Upper lobe of right lung (tissue), 1 donor: ENCODE measurements at places on chromosomes 5 and 9. TPM values are rescaled to one million over a fixed set of nuclear protein-coding genes. Genes with fewer than 3 reads are reported as not detected.

The C5orf24 gene
- total RNA-seq, result 44.9 TPM

- H3K27me3 ChIP-seq, result no peaks in the 10 kb centered on the region
- DNase-seq, result no peak
- H3K4me1 ChIP-seq, result no peaks in the 10 kb centered on the region
- no peak overlapping the region for H3K4me3 ChIP-seq
- H3K36me3 ChIP-seq, result no peaks in the 10 kb centered on the region
These were observed 287.6 kb upstream of the ADRA1B start for GRCh38 chr5:159628703-159629102.

GRCh38 chr5:172008111-172008455, 1.6 kb upstream of the FBXW11 start:
- H3K4me1 ChIP-seq, result peaks cover 27% of the 10 kb centered on the region
- H3K4me3 ChIP-seq, result no peak overlapping the region
- no peaks in the 10 kb centered on the region for H3K36me3 ChIP-seq
- DNase-seq, result no peak
- H3K27ac ChIP-seq, result no peak overlapping the region
- no peaks in the 10 kb centered on the region for H3K27me3 ChIP-seq

- no peaks in the 10 kb centered on the region for H3K27me3 ChIP-seq
- no peaks in the 10 kb centered on the region for H3K4me1 ChIP-seq
- no peak overlapping the region for H3K4me3 ChIP-seq
- H3K36me3 ChIP-seq, result no peaks in the 10 kb centered on the region
- DNase-seq, result no peak
These were observed 35.9 kb downstream of the CRB2 start for GRCh38 chr9:123391946-123392345.

DNA sequence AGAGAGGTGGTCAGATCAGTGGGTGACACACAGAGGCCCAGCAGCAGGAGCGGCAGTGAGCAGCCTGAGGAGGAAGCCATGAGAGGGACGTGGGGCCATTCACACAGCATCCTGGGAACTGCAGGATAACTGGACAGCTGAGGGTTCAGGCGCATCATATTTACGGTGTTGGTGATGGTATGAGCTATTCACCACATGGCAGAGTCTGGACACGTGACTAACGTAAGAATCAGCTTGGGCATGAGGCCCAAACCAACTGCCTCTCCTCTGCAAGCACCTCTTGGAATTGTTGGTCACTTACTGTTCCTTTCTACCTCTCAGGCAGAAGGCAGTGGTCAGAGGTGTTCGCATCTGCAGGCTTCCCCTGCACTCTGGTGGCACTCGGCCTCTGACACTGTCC, 141.1 kb downstream of the ENTREP1 start:
- no peaks in the 10 kb centered on the region for H3K27me3 ChIP-seq
- H3K27ac ChIP-seq, result no peak overlapping the region
- no peaks in the 10 kb centered on the region for H3K36me3 ChIP-seq
- DNase-seq, result no peak

DNA sequence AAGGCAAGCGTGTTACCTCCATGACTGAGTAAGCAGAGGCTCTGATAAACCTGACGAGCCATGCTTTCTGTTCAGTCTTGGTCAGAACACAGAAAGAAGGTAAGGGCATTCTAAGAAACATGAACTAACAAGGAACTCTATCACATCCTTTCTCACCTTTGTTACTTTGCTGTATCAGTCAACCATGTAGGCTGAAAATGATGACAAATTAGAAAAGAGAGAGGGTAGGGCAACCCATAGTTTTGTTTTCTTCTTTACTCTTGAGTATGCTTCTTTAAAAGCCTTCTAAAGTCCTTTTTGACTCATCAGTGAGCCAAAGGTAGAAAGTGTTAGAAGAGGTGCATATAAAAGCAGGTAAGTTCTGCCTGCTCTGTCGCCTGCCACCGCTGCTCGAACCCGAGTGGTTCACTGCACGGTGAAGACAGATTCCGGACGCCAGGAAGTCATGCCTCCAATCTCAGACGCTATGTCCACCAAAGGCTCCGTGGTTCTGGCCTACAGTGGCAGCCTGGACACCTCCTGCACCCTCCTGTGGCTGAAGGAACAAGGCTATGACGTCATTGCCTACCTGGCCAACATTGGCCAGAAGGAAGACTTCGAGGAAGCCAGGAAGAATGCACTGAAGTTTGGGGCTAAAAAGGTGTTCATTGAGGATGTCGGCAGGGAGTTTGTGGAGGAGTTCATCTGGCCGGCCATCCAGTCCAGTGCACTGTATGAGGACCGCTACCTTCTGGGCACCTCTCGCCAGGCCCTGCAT, 298.4 kb downstream of the NDUFS4 start:
- no peak for DNase-seq
- H3K27ac ChIP-seq, result no peak overlapping the region
- no peaks in the 10 kb centered on the region for H3K27me3 ChIP-seq
- no peak overlapping the region for H3K4me3 ChIP-seq

DNA sequence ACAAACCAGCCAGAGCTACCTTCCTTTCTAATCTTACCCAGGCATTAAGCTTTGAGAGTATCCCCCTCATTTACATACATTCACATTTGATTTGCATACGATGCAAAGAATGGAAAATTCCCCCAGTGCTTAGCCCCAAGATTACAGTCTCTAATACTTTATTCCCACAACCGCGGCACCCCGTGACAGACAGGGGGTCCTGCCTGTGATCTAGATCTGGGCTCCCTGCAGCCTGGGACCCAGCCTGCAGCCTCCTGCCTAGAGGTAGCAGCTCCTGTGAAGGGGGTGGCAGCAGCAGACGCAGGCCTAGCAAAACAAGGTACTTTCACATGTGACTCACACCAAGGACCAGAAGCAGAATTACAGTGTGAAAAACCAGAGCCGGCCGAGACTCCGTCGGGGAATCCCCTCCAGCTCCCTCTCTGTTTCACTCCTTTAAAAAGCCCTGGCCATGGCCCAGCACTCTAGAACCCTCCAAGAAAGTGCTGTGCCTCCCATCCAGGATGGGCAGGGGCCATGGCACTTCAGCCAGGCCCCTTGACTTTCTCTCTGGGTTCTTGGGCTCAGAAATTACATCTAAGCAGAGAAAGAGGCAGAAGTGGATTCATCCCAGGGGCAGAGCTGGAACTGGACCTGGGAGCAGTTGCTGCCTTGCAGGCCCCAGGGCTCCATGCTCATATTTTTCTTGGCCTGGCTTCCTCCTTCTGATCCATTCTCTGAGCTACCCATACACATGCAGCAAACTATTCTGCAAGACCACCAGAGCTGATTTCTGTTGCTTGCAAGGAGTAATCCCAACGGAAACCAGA, 14.0 kb upstream of the TCF7 start:
- H3K4me1 ChIP-seq, result no peaks in the 10 kb centered on the region
- H3K27me3 ChIP-seq, result no peaks in the 10 kb centered on the region
- no peak overlapping the region for H3K27ac ChIP-seq
- no peaks in the 10 kb centered on the region for H3K36me3 ChIP-seq
- no peak for DNase-seq

- DNase-seq, result no peak
- H3K4me1 ChIP-seq, result peaks cover 19% of the 10 kb centered on the region
- peak overlapping the region; percentile 63 for H3K27ac ChIP-seq
- no peak overlapping the region for H3K4me3 ChIP-seq
These were observed 42.5 kb downstream of the ITGA2 start for GRCh38 chr5:53031695-53032096.

GRCh38 chr5:23994581-23995370, 487.4 kb downstream of the PRDM9 start:
- no peak for DNase-seq
- no peaks in the 10 kb centered on the region for H3K27me3 ChIP-seq
- H3K27ac ChIP-seq, result no peak overlapping the region
- no peaks in the 10 kb centered on the region for H3K36me3 ChIP-seq

The OR1J2 gene
- not detected for total RNA-seq

GRCh38 chr5:82595113-82595512, 317.0 kb upstream of the RPS23 start:
- no peaks in the 10 kb centered on the region for H3K27me3 ChIP-seq
- H3K36me3 ChIP-seq, result no peaks in the 10 kb centered on the region
- no peak for DNase-seq
- no peak overlapping the region for H3K4me3 ChIP-seq
- no peak overlapping the region for H3K27ac ChIP-seq
- H3K4me1 ChIP-seq, result no peaks in the 10 kb centered on the region

The CRHBP gene
- 0.26 TPM for total RNA-seq

DNA sequence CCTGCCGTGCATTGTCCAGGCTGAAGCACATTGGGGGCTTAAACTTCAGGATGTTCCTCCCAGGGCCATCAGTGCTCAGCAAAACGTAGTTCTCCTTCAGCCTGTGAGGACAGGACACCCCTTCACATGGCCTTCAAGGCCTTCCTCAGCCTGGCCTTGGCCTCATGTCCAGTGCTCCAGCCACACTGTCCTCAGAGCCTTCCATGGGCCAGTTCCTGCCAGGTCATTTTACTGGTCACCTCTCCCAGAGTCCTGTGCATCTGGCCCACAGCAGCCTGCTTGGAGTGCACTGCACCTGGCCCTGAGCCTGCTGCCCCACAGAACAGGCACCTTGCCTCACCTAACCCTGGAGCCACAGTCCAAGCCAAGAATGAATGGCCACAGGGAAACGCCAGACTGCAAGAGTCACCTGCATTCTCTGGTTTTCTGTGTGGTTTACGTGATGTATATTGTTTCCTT, 8.7 kb downstream of the HNRNPAB start:
- peaks cover under 1% of the 10 kb centered on the region for H3K4me1 ChIP-seq
- H3K27ac ChIP-seq, result no peak overlapping the region
- peaks cover 92% of the 10 kb centered on the region for H3K36me3 ChIP-seq
- DNase-seq, result no peak

The SLC12A2 gene
- 23.2 TPM for total RNA-seq

The PCDHA10 gene
- total RNA-seq, result 1.7 TPM
